SJCRH30 (cell line): ENCODE measurements at places on chromosomes 5 and 9.

DNA sequence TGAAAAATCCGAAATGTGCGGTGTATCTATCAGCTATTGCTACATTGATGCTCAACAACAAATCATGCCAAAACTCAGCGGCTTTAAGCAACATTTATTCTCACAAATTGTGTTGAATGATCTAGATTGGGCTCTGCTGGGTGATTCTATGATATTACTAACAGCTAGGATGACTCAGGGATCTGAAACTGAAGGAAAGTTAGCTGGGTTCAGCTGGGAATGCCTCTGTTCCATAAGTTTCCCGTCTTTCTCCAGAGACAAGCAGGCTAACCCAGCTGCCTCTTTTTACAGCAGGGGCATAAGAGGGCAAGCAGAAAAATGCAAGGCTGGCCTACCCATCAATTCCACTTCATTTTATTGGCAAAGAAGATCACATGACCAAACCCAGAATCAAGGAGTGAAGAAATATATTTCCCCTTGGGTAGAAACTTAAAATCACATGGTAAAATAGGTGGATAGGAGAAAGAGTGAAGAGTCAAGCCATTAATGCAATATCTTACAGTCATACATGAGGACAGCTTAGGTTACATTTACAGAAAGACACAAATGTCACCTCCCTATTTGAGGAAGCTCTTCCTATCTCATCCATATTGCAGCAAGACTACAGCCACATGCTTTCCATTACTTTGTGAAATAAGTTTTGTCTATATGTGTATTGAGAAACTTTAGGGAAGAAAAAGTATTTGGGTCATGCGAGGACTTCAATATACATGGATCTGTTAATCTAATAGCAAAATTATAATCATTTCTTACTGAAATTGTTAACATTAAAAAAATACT is 30.8 kb downstream of the IL7R start:
- DNase-seq, result no peak

DNA sequence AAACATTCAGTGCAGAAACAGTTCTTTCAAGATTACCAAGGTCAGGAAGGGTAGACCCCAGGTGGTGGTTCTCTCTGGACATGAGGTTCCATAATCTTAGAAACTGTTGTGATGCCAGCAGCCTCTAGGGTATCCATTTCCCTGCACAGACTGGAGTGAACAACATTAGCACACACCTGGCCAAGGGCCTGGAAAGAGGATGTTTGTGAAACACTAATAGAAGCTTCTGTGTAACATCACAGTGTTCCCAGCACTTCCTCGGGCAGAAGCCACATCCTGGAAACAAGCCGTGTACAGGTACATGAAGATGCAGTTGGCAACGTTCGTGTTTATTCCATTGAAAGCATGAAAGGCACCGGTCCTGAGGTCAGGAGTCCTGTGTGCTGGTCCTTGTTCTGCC is 598.2 kb upstream of the KLF4 start:
- DNase-seq, result no peak

GRCh38 chr5:51573835-51574234 is 190.6 kb downstream of the ISL1 start:
- no peak for DNase-seq

DNA sequence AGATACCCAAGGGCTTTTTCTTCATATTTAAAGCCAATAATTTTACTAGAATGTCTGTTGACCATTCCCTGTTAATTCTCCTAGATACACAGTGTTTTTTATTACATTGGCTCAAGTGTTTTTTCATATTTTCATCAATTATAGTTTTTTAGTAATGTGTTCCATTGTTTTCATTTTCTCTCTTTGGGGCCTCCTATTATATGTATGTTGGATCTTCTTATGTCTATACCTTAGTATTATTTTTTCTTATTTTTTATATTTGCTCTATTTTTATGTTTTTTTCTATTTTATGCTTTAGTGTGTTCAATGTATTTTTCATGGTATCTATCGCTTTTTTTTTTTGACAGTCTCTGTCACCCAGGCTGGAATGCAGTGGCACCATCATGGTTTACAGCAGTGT is 7.5 kb downstream of the KIAA1958 start:
- DNase-seq, result no peak

DNA sequence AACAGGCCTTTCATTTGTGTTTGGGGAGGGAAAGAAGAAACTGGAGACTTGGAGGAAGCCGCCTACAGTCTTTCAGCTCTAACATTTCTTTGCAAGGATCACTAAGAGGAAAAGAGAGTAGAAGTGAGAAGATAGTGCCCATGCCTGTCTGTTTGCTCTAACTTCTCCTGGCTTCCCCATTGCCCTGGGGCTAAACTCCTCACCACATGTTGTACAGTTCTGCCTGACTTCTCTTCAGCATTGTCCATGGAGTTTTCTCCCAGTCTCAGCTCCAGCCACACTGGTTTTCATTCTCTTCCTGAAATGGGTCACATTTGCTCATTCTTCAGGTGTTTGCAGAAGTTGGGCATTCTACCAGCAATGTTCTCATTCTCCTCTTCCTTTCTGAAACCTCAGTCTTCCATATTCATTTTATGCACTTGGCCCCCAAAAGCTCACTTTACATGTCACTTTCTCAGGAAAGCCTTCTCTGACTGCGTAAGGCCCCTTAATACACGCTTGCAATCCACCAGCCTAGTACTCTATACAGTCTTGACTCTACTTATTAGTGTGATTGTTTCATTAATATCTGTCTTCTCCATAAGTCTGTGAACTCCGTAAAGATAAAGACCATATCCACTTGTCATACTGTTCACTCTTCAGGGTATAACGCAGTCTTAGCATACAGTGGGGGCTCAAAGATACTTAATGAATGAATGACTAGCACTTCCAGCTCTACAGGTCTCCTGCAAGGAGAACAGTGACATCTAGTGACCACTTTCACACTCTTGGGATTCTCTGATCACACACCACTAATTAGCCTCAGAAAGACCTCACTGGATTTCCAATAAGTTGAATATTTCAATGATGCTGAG is 40.2 kb upstream of the TRIM32 start:
- peak; percentile 64 for DNase-seq

DNA sequence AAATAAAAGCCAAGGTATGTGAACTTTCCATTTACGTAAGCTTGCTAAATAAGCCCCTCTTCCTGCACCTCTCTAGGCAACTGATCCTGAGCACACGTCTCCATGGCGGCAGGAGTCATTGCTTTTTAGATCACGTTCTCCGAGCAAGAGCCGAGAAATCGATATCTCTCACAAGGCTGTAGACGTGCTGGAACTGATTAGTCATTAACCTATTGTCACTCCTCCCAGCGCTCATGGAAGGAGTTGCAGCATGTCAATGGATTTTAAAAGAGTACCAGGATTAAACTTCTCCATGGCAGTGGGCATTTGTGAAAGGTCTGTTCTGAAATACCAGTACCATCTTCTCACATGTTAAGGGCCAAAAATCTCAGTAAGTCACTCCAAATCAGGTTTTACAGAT is 4.7 kb upstream of the ADCY2 start:
- no peak for DNase-seq

DNA sequence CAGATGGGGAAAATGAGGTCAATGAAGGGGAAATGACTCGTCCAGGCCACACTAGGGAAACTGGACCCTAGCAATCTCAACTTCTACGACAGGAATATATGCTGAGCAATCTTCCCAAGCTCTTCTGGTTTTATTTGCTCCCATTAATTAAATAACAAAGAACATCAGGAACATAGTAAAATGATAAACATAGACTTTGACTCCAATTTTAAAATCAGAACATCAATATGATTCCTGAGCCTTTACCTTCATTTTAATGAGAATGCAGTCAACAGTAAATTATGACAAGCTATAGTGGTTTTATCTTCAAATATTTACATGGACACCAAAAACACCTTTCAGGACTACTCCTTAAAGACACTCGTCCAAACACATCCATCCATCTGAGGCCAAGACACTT is 74.2 kb upstream of the FRRS1L start:
- no peak for DNase-seq
